ENCODE measurements at places on chromosomes 6 and 20. TPM values are rescaled to one million over a fixed set of nuclear protein-coding genes. Genes with fewer than 3 reads are reported as not detected.

DNA sequence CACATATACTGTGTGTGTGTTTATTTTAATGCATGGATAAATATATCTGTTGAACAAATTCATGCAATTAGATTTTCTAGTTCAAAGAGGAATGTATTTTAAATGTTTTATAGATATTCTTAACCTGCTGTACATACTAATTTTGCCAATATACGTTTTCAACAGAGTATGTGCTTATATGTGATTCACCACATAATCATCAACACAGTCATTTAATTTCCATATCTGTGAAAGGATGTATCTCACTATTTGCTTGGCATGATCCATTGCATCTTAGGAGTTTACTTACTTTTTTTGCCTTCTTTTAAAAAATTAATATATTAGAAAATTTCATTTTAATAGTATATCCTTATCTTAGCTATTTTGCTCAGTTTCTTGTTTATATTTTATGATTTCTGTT, 902.3 kb upstream of the CITED2 start:
- no peak for DNase-seq
- no peaks in the 10 kb centered on the region for H3K27me3 ChIP-seq
- H3K27ac ChIP-seq, result no peak overlapping the region
- H3K36me3 ChIP-seq, result no peaks in the 10 kb centered on the region

The GJA1 gene
- 185 TPM for total RNA-seq

The MAP7 gene
- total RNA-seq, result 2.5 TPM

The SH3BGRL2 gene
- 23.7 TPM for total RNA-seq

GRCh38 chr20:11585752-11586352, 331.8 kb upstream of the BTBD3 start:
- no peak overlapping the region for H3K4me3 ChIP-seq
- no peaks in the 10 kb centered on the region for H3K27me3 ChIP-seq
- H3K4me1 ChIP-seq, result no peaks in the 10 kb centered on the region
- no peak overlapping the region for H3K27ac ChIP-seq

- no peak for DNase-seq
- H3K4me3 ChIP-seq, result no peak overlapping the region
- no peaks in the 10 kb centered on the region for H3K4me1 ChIP-seq
- no peaks in the 10 kb centered on the region for H3K36me3 ChIP-seq
- H3K27me3 ChIP-seq, result no peaks in the 10 kb centered on the region
These were observed 443.1 kb upstream of the RGS17 start for GRCh38 chr6:153574231-153574630.

DNA sequence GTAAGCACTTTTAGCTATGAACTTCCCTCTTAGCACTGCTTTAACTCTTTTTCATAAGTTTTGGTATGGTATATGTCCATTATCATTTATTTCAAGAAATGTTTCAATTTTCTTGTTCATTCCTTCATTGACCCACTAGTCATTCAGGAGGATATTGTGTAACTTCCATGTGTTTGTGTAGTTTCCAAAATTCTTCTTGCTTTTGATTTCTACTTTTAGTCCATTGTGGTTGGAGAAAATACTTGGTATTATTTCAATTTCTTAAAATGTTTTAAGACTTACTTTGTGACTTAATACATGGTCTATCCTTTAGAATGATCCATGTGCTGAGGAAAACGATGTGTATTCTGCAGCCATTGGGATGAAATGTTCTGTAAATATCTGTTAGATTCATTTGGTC, 176.5 kb downstream of the CENPW start:
- H3K27me3 ChIP-seq, result no peaks in the 10 kb centered on the region
- no peak overlapping the region for H3K4me3 ChIP-seq
- no peaks in the 10 kb centered on the region for H3K36me3 ChIP-seq
- no peak for DNase-seq
- no peaks in the 10 kb centered on the region for H3K4me1 ChIP-seq

The VSX1 gene
- not detected for total RNA-seq

GRCh38 chr20:45867136-45867818, 9.9 kb downstream of the ZSWIM3 start:
- H3K4me3 ChIP-seq, result no peak overlapping the region
- no peak overlapping the region for H3K27ac ChIP-seq
- no peaks in the 10 kb centered on the region for H3K36me3 ChIP-seq
- H3K4me1 ChIP-seq, result no peaks in the 10 kb centered on the region

The HLA-DMA gene
- total RNA-seq, result 36.9 TPM

DNA sequence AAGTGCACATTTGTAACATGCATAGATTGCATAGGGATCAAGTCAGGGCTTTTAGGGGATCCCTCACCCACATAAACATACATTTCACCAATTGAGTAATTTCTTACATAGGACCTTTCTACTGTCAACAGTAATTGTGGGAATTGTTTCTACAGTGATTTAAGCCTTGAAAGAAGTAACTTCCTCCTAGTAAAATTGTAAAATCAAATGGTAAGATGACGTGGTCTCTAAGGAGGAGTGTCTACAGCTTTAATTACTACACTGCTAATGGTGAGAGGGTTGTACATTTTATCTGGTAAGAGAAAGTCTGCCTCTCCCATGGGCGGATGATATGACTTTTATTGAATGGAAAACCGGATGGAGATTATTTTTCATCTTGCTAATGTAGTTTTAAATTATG, 98.0 kb downstream of the RPP40 start:
- H3K27ac ChIP-seq, result no peak overlapping the region
- no peaks in the 10 kb centered on the region for H3K27me3 ChIP-seq
- DNase-seq, result no peak

The SCRT2 gene
- total RNA-seq, result not detected

DNA sequence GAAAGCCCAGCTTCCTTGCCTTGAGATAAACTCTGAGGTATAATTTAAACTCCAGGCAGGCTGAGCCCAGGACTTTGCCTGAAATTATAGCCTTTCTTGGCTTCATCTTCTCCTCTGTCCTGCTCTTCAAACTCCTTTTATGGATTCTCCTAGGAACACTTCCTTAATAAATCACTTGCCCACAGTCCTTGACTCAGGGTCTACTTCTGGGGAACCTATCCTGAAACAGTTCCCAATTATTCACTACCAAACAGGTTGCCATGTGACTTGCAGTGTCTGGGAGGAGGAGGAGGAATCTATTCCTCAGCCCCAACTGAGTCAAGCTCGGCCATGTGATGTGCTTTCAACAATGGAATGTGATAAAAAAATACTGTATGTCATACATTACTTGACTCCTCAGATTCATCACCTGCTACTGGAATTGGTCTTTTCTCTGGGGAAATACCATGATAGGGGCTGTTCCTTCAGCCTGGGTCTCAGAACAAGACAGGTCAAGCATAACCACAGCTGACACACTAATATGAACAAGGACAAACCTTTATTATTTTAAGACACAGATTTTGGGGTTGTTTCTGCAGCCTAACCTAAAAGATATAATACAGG, 20.5 kb upstream of the CDKN1A start:
- no peaks in the 10 kb centered on the region for H3K27me3 ChIP-seq
- no peaks in the 10 kb centered on the region for H3K36me3 ChIP-seq
- no peaks in the 10 kb centered on the region for H3K4me1 ChIP-seq
- no peak overlapping the region for H3K27ac ChIP-seq
- no peak overlapping the region for H3K4me3 ChIP-seq
- no peak for DNase-seq

DNA sequence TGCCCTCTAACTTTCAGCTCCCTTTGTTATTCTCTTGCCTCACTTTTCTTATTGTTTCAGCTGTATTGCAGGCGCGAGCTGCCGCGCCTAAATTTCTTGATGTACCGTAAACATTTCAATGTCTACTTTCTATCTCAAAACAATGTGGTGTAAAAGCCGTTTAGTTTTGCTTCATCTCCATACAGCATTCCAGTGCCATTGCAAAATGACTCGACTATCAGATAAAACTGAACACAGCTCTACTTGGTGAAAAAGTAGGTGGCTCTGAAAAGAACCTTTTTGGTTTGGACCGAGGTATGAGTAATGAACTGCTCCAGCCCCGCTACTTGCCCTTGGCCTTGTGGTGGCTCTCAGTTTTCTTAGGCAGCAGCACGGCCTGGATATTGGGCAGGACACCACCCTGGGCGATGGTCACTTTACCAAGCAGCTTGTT, 74.6 kb downstream of the OR2B2 start:
- H3K4me1 ChIP-seq, result no peaks in the 10 kb centered on the region
- H3K4me3 ChIP-seq, result peak overlapping the region; percentile 79
- H3K27me3 ChIP-seq, result no peaks in the 10 kb centered on the region
- peak overlapping the region; percentile 55 for H3K27ac ChIP-seq

The APCDD1L gene
- total RNA-seq, result 14.6 TPM

- H3K27me3 ChIP-seq, result peaks cover 2% of the 10 kb centered on the region
- H3K36me3 ChIP-seq, result no peaks in the 10 kb centered on the region
- peak; percentile 90 for DNase-seq
- H3K27ac ChIP-seq, result peak overlapping the region; percentile 31
- H3K4me1 ChIP-seq, result no peaks in the 10 kb centered on the region
These were observed 109.8 kb downstream of the HFE start for GRCh38 chr6:26196846-26197635.

DNA sequence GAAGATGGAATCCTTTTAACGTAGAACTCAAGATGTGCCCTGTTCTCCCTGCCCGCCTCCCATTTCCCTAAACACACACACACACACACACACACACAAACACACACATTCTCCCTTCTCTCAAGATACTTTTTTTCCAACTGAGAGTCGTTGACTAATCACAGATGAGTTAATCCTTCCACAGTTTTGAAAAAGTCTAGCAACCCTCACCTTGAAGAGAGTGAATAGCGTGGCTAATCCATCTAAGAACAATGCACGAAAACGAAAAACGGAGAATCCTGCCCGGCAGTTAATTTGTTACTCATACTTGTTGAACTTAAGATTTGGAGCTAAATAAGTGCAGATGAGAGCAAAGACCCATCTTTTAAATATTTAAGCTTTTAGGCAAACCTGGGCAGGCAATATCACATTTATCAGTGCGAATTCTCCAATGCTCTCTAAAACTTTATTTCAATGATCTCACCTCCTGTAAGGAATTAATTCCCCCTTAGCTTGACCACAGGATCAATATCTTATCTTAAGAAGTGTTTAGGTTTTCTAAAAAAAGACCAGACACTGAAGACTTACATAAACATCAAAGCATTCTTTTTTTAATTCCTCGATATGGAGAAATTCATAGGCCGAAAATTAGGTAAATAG, 1.1 kb downstream of the AGPAT4 start:
- DNase-seq, result no peak
- H3K4me3 ChIP-seq, result peak overlapping the region; percentile 99
- H3K27me3 ChIP-seq, result no peaks in the 10 kb centered on the region
- no peak overlapping the region for H3K27ac ChIP-seq
- H3K36me3 ChIP-seq, result no peaks in the 10 kb centered on the region
- no peaks in the 10 kb centered on the region for H3K4me1 ChIP-seq

GRCh38 chr20:54062812-54063280, 7.5 kb downstream of the BCAS1 start:
- H3K27me3 ChIP-seq, result no peaks in the 10 kb centered on the region
- no peak overlapping the region for H3K27ac ChIP-seq
- no peak for DNase-seq
- no peaks in the 10 kb centered on the region for H3K4me1 ChIP-seq
- H3K4me3 ChIP-seq, result no peak overlapping the region
- H3K36me3 ChIP-seq, result no peaks in the 10 kb centered on the region

DNA sequence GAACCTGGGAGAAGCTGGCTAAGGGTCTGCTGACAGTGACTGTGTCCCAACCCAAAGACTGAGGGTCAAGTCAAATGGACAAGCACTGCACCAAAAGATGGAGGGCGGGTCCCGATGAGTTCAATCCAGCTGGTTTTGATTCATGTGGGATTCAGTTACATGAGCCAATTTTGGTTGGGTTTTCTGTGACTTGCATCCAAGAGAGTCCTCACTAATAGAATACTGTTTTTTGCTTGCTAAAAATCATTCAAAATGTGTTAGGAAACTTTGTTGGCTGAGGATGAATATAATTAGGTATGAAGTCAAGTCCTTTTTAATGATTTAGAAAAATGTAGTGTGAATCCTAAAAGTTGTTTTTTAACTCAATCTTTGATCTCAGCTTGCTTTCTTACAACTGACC, 323.8 kb upstream of the NOX3 start:
- no peaks in the 10 kb centered on the region for H3K4me1 ChIP-seq
- H3K36me3 ChIP-seq, result no peaks in the 10 kb centered on the region
- no peak overlapping the region for H3K4me3 ChIP-seq
- no peaks in the 10 kb centered on the region for H3K27me3 ChIP-seq

The DEFB128 gene
- not detected for total RNA-seq

The SRPK1 gene
- total RNA-seq, result 29.7 TPM

The UBE2V1 gene
- 106 TPM for total RNA-seq

The CLIC5 gene
- total RNA-seq, result 3.7 TPM

DNA sequence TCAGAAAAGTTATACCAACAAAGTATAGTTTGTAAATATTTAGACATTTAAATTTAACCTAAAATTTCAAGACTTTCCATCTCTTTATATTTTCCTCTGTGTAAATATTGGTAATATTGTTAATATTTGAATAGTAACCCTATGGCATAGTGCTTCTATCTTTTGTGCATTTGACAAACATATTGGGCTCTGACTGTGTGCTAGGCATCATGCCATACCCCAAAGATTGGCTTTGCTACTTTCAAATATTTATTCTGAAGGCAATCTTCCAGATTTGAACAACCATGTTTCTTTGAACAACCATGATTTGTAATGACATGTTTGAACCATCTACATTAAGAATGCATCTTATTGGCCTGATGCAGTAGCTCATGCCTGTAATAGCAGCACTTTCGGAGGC, 15.5 kb upstream of the PRDM1 start:
- no peak overlapping the region for H3K27ac ChIP-seq
- H3K27me3 ChIP-seq, result no peaks in the 10 kb centered on the region
- no peaks in the 10 kb centered on the region for H3K36me3 ChIP-seq
- no peaks in the 10 kb centered on the region for H3K4me1 ChIP-seq
- no peak for DNase-seq
- H3K4me3 ChIP-seq, result no peak overlapping the region

DNA sequence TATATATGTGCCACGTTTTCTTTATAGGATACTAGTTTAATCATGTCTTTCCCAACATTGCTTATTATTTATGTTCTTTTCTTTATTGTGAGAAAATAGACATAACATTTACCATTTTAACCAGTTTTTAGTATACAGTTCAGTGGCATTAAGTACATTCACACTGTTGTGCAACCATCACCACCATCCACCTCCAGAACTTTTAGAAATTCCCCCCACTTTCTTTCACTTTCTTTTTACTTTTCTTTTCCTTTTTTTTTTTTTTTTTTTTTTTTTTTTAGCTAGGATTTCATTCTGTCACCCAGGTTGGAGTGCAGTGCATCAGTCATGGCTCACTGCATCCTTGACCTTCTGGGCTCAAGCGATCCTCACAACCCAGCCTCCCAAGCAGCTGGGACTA, 18.5 kb downstream of the RBCK1 start:
- no peak overlapping the region for H3K4me3 ChIP-seq
- peak; percentile 17 for DNase-seq
- H3K27ac ChIP-seq, result no peak overlapping the region
- H3K27me3 ChIP-seq, result no peaks in the 10 kb centered on the region

GRCh38 chr20:48696671-48697070, 131.1 kb downstream of the PREX1 start:
- no peaks in the 10 kb centered on the region for H3K27me3 ChIP-seq
- no peak overlapping the region for H3K4me3 ChIP-seq
- no peaks in the 10 kb centered on the region for H3K4me1 ChIP-seq
- no peak overlapping the region for H3K27ac ChIP-seq

The TNNC2 gene
- not detected for total RNA-seq

Measured in aorta (tissue), 5 donors.